ENCODE measurements at places on chromosomes 4 and X. TPM values are rescaled to one million over a fixed set of nuclear protein-coding genes. Genes with fewer than 3 reads are reported as not detected.

Gene PPP2R2C
- 0.10 TPM for total RNA-seq

Gene GRPR
- total RNA-seq = under 0.01 TPM

Gene BBS12
- 4.0 TPM for total RNA-seq

Gene PPEF2
- not detected for total RNA-seq

Gene SUPT20HL2
- total RNA-seq = not detected

Gene CXorf66
- not detected for total RNA-seq

Gene MORC4
- total RNA-seq = 12.6 TPM

Gene CLIC2
- total RNA-seq = 10.8 TPM

Gene EXOSC9
- 52.5 TPM for total RNA-seq

Gene CYBB
- not detected for total RNA-seq

Gene RHOXF2
- total RNA-seq = not detected

Gene CDKL5
- 3.6 TPM for total RNA-seq

Gene PROM1
- total RNA-seq = 0.10 TPM

Gene GYPB
- total RNA-seq = not detected

Gene AKAP14
- not detected for total RNA-seq

Gene MAMLD1
- total RNA-seq = 1.1 TPM

Gene CEP135
- 8.2 TPM for total RNA-seq

Gene TCEAL7
- 1.5 TPM for total RNA-seq

Gene ABCD1
- total RNA-seq = 13.8 TPM

Gene CYTL1
- total RNA-seq = 101 TPM

Gene FMR1
- total RNA-seq = 19.9 TPM

Gene ARMCX4
- 5.7 TPM for total RNA-seq

Gene PRDX4
- 209 TPM for total RNA-seq

Gene P2RY8
- total RNA-seq = not detected

Gene SPACA5
- total RNA-seq = not detected

Gene CHRDL1
- not detected for total RNA-seq

Gene CT83
- not detected for total RNA-seq

Gene ALB
- not detected for total RNA-seq

Gene RP2
- total RNA-seq = 24.8 TPM

Gene NHSL2
- 54.9 TPM for total RNA-seq

Gene SPIN2B
- 6.5 TPM for total RNA-seq
